T-helper 2 cell treated with Interferon-gamma antibody and Interleukin-4, amounts not matched to agents 5 μg/mL and 100 μg/mL, for 36 hours (primary cell): ENCODE measurements at places on chromosomes 16 and 17.

- no peak for DNase-seq
These were observed 83.0 kb downstream of the ANKRD11 start for GRCh38 chr16:89407282-89407924.

- DNase-seq: no peak
These were observed 134.0 kb downstream of the IRX3 start for GRCh38 chr16:54152362-54153239.

GRCh38 chr17:30200106-30200505, 35.4 kb downstream of the SLC6A4 start:
- no peak for DNase-seq

- DNase-seq: no peak
These were observed 67.5 kb downstream of the SHISA6 start for GRCh38 chr17:11308531-11308930.

GRCh38 chr16:35560637-35560984, 2101.2 kb downstream of the TP53TG3F start:
- no peak for DNase-seq

DNA sequence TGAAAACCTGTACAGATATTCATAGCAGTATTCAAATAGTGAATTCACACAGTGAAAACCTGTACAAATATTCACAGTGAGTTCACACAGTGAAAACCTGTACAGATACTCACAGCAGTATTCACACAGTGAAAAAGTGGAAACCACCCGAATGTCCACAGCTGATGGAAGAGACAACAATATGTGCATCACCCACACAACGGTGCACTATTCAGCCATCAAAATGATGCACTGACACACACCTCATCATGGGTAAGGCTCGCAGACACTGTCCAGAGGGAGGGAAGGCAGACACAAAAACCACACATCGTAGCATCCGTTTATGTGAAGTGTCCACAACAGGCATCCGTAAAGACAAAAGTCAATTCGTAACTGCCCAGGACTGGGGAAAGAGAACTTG, 100.9 kb downstream of the VPS53 start:
- DNase-seq: no peak

DNA sequence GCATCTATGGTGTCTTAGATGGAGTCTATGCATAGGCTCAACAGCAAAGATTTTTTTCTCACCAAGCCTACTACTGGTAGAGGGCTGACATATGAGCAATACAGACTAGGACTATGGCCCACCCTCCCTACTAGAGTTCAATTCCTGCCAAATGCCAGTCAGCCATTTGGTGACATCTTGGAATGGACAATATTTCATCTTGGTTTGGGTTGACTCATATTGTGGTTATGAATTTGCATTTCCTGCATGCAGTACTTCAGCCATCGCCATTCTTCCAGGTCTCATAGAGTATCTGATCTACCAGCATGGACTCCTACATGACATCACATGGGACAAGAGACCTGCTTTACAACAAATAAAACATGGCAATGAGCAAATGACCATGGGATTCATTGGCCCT, 778.1 kb upstream of the SOX9 start:
- DNase-seq: no peak

GRCh38 chr16:83806036-83806435, 1.7 kb upstream of the HSBP1 start:
- no peak for DNase-seq

- DNase-seq: no peak
These were observed 100.9 kb upstream of the TNRC6C start for GRCh38 chr17:77857613-77858012.

DNA sequence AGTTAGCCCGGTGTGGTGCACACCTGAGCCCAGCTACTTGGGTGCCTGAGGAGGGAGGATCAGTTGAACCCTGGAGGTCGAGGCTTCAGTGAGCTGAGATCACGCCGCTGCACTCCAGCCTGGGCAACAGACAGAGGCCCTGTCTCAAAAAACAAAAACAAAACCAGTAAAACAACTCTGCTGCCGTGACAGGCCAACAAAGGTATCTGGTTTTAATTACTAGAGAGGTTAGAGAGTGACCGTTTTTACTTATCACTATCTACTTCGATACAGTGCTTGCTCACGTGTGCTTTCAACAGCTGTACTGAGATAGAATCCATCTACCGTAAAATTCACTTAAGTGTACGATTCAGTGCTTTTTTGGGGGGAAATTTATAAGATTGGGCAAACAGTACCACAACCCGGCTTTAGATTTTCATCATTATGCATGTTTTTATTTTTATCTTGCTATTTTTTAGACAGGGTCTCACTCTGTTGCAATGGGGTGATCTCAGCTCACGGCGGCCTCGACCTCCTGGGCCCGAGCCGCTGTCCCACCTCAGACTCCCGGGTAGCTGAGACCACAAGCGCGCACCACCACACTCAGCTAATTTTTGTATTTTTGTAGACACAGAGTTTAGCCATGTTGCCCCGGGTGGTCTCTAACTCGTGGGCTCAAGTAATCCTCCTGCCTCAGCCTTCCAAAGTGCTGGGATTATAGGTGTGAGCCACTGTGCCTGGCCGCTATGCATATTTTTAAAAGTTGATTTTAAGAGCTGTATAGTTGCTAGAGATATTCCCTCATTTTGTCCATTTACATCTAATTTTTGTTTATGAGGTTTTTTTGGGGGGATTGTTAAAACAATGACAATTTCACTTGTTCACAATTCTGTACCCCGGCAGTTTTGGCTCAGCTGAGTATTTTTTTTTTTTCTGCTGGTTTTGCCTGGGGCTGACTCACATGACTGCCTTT, 30.9 kb downstream of the SERPINF1 start:
- DNase-seq: no peak

GRCh38 chr17:17808706-17809432, 27.9 kb downstream of the SREBF1 start:
- no peak for DNase-seq

GRCh38 chr16:57482845-57483545, 3.3 kb downstream of the DOK4 start:
- DNase-seq: no peak

DNA sequence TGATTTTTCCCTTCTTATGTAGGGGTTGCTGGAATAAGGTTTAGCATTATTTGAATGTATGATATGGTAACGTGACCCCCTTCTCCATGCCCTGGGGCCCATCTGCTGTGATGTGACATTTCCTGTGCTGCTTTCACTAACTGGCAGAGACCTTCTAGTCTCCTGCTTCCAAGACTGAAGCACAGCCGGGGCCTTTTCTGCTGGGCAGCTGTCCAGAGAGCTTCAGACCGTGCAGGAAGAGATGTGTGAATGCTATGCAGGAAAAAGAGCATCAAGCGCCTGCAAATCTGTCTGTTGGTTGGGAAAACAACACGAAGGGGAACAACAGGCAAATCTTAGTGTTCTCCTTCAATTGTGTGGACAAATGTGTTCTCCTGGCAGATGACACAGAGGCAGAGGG, 128.5 kb downstream of the SPACA3 start:
- DNase-seq: no peak

DNA sequence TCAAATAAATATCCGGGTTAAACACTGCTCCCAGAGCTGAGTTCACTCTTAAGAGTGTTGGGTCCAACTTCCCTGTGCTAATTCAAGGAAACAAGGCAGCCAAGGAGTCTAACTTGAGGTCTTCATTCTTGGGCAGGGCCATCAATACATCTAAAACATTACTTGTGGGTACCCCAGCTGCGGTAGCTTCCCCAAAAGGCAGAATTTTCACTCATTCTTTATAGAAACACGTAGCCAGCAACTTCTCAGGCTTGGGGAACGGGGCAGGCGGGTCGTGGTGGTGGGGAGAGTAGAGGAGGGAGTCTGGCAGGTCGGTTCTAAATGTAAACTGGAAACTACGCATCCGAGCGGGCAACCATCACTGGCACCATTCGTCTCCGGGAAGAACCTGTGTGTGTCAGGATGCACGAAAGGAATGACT, 666 bp upstream of the METTL9 start:
- DNase-seq: no peak

DNA sequence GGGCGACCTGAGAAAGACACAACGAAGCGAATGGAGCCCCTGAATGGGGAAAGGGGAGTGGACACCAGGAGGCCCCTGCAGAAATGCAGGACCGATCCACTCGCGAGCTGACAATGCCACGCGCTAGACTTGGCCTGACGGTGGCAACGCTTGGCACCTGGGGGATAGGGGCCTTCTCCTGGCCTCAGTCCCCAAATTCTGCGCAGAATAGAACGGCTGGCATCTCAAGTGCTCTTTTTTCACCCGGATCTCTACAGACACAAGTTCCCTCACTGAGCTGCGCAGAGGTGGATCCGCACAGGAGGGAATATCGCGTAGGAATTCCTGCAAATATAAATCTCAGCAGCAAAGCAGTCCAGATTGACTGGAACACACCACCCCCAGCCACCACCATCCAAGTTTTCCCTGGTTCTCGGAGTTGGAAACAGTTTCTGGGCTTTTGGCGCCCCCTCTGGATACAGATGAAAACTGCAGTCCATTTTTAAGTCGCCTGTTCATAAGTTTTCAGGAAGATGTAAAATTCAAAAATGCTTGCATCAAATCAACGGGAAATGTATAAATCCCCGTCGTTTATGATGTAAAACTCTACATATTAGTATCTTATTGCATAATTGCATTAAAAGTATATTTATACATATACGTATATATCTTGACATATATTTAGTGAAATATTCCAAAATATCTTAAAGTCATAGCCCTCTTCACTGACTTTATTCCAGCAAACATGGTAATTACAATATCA, 2.3 kb upstream of the SOX9 start:
- DNase-seq: no peak

- DNase-seq: no peak
These were observed 26.8 kb downstream of the IGFBP4 start for GRCh38 chr17:40469805-40470675.
